ENCODE measurements at places on chromosomes 1 and 21.

DNA sequence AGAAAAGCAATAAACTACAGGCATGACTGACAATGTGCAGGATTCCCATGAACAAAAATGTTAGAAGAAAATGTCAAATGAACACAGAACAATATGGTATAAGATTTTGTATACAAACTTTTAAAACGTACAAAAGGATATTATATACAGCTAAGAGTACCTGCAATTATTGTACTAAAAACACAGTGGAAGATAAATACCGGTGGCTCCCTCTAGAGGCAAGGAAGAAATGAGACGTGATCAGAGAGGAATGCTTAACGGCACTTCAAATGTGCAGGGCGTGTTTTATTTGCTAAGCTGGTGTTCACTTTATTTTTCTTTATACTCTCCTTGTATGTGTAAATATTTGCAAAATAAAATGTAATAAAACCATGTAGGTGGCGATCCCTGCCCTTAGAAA lies 191.8 kb upstream of the SAMSN1 start:
- no peak for DNase-seq

DNA sequence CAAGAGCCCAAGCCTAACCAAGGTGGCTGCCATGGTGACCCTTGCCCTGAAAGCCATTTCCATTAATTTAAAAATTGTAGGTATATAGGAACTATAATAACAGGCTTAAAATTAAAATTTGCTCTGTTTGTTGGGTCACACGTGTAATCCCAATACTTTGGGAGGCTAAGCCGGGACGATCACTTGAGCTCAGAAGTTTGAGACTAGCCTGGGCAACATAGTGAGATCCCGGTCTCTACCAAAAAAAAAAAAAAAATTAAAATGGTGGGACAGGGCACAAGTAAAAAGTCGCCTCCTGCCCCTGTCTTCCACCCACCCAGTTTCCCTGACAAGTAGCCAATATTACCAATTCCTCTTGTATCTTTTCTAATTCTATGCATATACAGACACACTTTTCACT lies 6.6 kb downstream of the CAPZA1 start:
- no peak for DNase-seq

DNA sequence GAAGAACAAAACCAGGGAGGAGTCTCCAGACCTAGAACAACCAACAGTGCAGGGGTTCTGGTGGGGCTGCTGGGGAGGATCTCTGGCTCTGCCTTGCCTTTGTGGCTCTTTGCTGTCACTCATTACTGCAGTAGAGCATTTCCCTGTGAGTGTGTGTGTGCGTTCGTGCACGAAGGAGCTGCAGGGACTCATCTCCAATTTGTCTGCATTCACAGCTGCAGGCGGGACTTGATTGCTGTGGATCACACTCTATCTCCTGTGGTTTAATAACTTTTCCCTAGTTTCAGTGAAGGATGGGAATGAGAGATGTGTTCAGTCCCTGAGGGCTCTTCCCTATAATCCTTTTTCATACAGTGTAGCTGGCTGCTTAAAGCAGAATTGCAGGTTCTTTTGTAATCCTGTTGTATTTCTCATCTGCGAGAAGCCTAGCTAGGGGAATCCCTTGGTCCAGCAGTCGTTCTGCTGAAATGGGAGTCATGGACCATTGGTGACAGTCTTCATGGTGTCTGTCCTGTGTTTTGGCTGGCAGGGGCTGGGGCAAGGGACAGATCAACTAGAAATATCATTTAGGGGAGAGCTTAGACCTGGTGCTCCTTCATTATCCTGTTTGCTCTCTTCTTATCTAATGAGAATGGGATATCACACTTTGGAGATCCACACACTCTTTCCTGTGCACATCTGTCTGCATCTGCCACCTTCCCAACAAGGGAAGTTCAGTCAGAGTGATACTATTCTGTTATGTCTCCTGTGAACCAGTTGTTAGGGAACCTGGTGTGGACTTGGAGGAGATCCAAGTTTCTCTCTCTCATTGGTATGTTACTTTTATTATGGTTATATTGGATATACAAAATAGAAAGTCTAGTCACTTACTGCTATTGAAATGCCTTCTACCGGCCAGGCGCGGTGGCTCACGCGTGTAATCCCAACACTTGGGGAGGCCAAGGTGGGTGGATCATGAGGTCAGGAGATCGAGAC lies 3.0 kb downstream of the PCP4L1 start:
- DNase-seq = peak; percentile 16

DNA sequence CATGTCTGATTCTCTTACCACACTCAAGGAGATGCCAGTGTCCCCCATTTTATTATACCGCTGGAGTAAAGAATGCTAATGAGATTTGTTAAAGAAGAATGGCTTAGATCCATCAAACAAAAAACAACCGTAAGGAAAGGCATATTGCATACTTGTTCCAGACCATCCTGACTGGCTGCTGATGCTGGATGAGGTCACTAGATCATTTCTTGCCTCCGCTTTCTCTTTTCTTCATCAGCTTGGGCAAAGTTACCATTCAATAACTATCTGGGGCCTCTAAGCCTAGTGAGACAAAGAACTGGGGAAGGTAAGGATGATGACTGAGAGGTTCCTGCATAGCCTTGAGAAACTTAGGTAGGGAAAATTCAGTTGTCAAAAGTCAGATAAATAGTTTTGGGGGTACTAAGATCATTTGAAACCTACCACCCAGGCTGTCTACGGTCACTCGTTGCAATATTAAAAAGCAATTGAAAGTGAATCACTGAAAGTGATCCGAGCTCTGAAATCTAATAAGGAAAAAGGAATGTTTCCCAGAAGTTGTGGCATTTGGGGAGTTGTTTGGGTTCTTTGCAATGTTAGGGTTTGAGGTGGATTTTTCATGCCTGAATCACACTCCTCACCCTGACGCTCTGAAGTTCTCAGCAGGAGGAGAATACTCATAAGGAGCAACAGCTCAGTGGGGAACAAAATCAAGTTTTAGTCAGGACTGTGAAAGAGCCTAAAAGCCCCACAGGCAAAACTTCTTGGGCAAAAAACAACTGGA lies 176.8 kb downstream of the HHIPL2 start:
- no peak for DNase-seq

DNA sequence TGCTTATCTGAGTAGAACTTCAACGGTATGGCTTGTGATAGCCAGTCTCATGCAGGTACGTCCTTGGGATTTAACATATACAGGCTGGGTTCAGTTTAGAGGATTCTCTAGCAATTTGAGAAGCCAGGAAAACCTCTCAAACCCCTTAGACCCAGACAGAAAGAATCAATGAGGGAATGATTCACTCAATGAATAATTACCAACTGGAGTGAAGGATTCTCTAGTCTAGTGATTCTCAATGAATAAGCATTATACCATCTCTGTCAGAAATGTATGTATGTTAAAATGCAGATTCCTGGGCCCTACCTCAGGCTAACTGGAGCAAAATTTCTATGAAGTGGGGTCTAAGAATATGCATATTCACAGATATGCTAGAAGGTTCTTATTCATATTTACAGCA lies 54.5 kb upstream of the APP start:
- no peak for DNase-seq

DNA sequence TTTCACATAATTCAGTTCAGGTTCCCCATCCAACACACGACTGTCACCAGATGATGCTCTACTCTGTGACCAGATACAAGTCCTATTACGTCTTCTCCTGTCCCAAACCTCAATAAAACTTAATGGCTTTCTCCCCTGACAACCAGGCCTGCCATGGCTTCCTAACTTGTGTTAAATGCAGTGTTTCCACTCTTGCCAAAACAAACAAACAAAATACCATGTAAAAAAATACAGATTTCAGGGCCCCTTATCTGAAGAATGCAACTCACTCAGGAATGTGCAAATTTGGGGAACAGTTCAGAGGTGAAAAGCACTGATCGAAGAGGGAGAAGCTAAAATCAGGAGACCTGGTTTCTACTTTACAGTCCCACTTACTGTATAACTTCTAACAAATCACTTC lies 863 bp upstream of the NUF2 start:
- no peak for DNase-seq

GRCh38 chr1:65704318-65704717 lies 88.4 kb upstream of the PDE4B start:
- no peak for DNase-seq

GRCh38 chr1:157732755-157733154 lies 32.2 kb upstream of the FCRL3 start:
- DNase-seq = no peak

DNA sequence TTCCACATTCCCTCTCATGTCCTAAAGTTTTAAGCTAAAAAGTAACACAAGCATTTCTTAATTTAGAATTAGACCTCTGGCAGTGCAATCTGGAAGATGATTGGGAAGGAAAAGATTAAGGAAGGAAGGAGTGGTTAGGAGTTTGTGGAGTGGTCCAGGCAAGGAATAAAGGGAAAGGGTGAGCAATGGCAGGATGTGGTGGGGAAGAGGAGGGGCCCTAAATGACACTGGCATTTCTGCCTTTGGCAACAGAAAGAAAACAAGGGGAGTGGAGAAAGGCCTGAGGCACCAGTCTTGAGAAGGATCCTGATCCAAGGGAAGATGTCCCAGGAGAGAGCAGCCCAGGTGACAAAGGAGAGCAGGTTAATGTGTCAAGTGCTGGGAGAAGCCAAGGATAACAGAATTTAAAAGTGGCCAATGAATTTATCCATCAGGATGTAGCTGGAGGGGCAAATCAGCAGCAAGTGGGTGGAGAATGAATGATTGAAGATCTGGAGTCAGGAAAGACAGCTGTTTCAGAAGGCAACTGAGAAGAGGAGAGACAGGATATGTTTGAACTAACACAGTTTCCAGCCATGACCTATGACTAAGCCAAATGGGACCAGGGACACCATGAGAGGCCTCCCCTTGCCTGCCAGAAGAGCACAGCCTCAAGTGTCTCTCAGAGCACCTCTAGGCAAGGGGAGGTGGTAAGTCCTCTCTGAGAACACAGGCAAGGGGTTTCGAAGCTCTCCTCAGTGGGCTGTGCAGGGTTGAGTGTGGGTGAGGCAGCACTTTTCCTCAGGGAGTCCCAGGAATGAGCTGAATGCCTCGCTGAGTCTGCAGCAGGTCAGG lies 20.9 kb upstream of the LY9 start:
- DNase-seq = no peak

- peak; percentile 45 for DNase-seq
These were observed 1.4 kb upstream of the RBM15 start for GRCh38 chr1:110337704-110338308.

- no peak for DNase-seq
These were observed 7.1 kb downstream of the NECAP2 start for GRCh38 chr1:16447641-16448040.

- no peak for DNase-seq
These were observed 109.5 kb downstream of the SPSB1 start for GRCh38 chr1:9402256-9402616.

GRCh38 chr1:154941333-154942013 lies 5.0 kb upstream of the PMVK start:
- DNase-seq = no peak

DNA sequence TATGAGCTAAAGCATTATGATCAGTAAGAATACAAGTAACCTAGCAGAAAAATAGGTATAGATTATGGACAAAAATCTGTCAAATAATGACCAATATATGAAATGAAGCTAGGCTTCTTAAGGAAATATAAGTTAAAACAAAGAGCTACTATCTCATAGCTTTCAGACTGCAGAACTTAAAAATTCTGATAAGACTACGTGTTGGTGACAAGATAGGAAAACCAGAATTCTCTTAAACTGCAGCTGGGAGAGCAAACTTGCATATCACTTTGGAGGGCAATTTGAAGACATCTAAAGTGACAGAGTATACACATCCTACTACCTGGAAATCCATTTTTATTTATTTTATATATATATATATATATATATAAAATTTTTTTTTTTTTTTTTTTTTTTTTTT lies 65.5 kb downstream of the LTN1 start:
- DNase-seq = no peak

DNA sequence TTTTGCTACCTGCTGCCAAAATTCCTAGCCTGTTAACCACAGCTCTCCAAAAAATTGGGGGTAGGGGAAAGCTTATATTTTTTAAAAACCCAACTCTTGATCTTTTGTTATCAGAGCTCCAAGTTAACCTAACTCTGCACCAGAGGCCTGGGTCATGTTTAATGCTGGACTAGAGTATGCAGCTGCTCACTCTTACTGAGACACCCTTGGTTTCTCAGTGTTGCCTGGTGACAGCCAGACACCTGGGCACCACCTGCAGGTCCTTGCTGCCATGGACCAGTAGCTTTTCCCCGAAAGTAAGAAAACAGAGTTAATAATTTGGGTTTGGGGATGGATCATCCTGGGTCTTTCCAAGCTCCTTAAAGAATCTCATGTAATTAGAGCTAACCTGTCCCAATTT lies 30.1 kb downstream of the KCNJ6 start:
- DNase-seq = no peak

GRCh38 chr1:184389446-184389845 lies 2.6 kb downstream of the C1orf21 start:
- DNase-seq = no peak

DNA sequence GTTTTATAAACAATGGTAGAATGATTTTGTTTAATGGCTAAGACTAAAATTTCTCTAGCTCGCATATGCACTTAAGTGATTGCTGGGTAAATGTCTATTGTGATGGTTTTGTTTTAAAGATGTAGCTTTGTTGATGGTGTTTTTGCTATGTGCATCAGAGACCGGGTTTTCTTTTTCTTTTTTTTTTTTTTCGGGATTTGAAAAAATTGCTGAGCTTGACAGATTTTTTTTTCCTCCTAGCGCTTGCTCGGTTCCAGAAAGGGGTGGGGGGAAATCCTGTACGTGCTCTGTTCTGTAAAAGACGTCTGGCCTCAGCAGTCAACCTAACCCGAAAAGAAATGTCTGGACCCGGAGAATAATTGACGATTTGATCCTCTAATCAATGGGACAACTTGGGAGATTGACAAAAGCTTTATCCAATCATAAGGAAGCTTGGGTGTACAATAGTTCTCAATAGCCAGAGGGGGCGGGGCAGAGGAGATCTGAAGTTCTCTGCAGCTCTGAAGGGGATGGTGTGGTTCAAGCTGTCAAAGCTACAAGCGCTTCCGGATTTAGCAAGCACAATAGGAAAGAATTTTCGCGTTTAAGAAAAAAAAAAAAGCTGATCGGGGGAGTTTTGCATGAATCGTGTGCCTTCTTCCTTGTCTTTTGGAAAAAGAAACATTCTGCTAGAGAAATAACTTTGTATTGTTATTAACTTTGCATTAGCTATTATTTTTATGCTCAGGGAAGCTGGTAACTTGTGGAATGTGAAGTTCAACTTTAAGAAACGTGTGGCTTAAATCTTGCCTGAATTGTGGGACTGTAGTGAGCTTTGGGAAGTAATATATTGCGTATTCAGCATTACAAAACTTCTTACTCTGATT lies 4.5 kb upstream of the NFIA start:
- DNase-seq = peak; percentile 38

DNA sequence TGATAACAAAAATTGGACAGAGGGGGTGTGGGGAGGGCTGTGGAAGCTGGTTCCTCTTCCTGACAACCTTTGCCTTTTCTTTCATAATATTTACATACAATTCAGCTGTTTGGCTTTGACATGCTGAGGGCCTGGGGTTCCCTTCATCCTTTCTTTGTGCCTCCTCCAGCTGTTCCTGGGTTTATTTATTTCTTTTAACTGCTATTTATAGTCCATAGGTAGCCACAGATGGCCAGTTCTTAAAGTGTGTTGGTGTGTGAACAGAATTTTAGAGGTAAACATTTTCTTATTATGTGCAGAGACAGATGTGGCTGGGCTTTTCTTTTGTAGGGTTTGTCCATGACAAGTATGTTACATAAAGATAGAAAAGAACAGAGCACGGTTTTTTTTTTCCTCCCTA lies 34.1 kb upstream of the CNIH3 start:
- DNase-seq = no peak

GRCh38 chr1:242568666-242569065 lies 44.2 kb upstream of the PLD5 start:
- DNase-seq = no peak

Measured in activated B cell treated with CpG ODN at 0.5 μM for 24 hours (primary cell).